Sigmoid colon (tissue), 7 donors: ENCODE measurements at places on chromosomes 11 and 22. TPM values are rescaled to one million over a fixed set of nuclear protein-coding genes. Genes with fewer than 3 reads are reported as not detected.

The TMPRSS4 gene
- total RNA-seq: not detected

DNA sequence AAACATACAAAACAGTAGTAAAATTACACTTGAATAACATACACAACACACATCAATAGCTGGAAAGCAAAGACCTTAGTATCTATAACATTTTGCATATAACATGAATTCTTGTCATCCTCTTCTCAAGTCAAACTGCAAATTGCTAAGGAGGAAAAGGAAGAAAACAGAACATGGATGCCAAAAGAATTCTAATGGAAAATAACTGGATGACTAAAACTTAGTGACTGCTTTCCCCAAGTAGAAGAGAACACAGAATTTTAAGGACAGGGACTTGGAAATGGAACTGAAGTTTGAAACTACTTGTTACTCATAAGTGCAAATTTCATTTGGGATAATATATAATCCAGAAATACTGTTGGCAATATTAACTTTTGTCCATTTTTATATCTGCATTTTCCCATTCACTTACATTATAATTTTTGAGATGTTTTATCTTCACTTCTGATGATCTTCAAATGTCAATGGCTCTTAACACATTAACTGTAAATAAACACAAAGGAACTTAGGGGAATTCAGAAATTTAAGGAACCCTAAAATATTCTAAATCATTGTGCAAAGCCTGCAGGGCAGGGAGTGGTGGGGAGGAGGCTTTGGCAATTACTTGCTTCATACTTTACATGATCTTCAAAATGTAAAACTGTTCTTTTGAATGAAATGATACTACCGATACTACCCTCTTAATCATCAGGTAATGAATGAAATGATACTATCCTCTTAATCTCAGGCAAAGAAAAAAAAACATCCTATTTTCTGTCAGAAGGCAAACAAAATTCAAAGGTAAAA is 9.9 kb downstream of the MTMR2 start:
- H3K27me3 ChIP-seq: no peaks in the 10 kb centered on the region
- H3K4me3 ChIP-seq: no peak overlapping the region
- DNase-seq: no peak

DNA sequence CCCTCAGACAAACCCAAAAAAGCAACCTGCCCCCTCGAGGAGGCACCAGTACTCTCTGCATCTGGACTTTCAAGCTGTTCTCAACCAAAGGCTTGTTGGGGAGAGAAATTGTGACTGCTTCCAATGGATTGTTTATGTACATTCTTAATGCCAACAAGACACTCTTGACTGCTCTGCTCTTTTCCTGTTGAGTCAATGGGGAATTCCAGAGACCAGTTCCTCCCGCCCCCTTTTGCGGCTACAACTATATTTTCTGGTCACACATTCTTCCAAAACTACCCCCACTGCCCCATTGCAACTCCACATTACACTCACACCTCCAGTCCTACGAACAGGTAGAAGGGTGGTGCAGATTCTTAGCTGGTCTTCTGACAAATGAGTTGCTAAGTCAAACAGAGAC is 187.0 kb downstream of the DSCAML1 start:
- no peaks in the 10 kb centered on the region for H3K4me1 ChIP-seq
- no peaks in the 10 kb centered on the region for H3K36me3 ChIP-seq
- no peaks in the 10 kb centered on the region for H3K27me3 ChIP-seq
- no peak overlapping the region for H3K27ac ChIP-seq

DNA sequence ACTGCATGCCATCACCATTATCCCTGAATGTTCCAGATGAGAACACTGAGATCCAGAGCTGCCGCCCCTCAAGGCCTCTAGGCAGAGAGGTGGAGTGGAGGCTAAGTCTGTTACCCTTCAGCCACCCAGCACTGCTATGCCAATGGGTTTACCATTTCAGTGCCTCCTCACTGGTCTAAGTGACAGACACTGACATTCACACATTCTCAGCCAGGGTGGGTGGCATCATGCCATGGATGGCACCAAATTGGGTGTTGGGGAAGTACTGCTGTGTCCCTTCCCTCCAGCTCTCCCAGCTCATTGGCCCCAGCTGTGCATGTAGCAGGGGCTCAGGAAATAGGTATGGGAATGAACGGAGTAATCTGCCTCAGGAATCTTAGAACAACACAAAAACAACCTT is 96.8 kb upstream of the PLET1 start:
- H3K4me3 ChIP-seq: no peak overlapping the region
- no peaks in the 10 kb centered on the region for H3K27me3 ChIP-seq
- no peak overlapping the region for H3K27ac ChIP-seq
- no peak for DNase-seq
- H3K4me1 ChIP-seq: no peaks in the 10 kb centered on the region
